Fibroblast of lung (primary cell): ENCODE measurements at places on chromosomes 2 and 18.

DNA sequence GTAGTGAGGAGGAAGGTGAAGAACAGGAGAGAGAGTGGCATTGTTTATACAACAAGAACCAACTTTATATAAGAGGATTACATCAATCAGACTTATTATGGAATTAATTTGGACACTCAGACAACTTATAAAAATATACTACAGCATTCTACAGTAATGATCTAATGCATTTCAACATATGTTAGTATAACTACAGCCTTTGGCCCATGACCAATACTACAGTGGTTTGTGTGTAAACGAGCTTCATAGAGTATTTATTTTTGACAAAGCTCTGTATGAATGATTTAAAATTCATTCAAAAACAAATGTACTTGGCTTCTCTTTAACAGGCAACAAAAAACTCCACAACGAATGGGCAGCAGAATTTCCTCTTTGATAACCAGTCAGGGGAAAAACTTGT is 72.8 kb downstream of the ZNF521 start:
- H3K4me1 ChIP-seq, result peaks cover 15% of the 10 kb centered on the region
- no peaks in the 10 kb centered on the region for H3K36me3 ChIP-seq
- H3K27me3 ChIP-seq, result no peaks in the 10 kb centered on the region
- H3K4me3 ChIP-seq, result no peak overlapping the region
- no peak overlapping the region for H3K27ac ChIP-seq

GRCh38 chr2:106085181-106085940 is 108.7 kb downstream of the UXS1 start:
- H3K27ac ChIP-seq, result no peak overlapping the region
- peak; percentile 61 for DNase-seq
- H3K4me1 ChIP-seq, result no peaks in the 10 kb centered on the region
- no peaks in the 10 kb centered on the region for H3K27me3 ChIP-seq
- H3K36me3 ChIP-seq, result no peaks in the 10 kb centered on the region
- H3K4me3 ChIP-seq, result no peak overlapping the region

DNA sequence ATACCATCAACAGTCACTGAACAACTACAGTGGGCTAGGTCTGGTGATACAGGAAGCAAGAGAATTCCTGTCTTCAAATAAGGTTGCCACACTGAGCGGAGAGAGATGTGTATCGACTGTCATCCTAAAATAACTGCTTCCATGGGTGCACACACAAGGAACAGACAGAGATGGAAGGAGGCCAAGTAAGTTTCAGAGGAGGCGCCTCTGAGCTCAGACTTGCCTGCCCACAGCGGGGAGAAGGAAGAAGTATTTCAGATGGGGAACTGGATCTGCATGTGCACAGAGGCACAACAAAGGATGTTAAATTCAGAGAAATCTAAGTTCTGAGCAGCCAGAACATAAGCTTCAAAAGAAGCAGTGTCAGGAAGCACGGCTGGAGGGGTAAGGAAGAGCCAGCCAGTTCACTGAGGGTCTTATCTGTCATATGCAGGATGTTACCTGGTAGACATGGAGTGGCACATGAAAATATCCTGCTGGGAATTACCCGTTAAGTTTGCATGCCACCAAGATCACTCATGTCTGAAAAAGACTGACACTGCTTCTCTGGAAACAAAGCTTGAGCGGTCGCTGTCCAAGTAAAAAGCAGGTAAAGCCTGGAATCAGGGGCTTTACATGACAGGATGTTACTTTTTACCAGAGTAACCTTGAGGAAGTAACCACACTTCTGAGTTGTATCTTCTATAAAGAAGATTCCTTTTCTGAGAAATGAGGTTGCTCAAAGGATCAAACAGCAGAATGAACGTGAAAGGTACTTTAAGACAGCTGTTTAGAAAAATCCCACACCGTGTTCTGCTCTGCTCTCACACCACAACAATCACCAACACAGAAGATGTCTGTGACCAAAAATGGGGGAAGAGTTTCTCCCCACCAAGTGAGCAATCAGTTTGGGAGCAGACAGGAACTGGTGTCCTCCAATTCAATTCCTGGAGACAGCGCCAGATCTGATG is 260.2 kb downstream of the NBAS start:
- no peak overlapping the region for H3K27ac ChIP-seq
- no peaks in the 10 kb centered on the region for H3K27me3 ChIP-seq
- no peaks in the 10 kb centered on the region for H3K36me3 ChIP-seq

DNA sequence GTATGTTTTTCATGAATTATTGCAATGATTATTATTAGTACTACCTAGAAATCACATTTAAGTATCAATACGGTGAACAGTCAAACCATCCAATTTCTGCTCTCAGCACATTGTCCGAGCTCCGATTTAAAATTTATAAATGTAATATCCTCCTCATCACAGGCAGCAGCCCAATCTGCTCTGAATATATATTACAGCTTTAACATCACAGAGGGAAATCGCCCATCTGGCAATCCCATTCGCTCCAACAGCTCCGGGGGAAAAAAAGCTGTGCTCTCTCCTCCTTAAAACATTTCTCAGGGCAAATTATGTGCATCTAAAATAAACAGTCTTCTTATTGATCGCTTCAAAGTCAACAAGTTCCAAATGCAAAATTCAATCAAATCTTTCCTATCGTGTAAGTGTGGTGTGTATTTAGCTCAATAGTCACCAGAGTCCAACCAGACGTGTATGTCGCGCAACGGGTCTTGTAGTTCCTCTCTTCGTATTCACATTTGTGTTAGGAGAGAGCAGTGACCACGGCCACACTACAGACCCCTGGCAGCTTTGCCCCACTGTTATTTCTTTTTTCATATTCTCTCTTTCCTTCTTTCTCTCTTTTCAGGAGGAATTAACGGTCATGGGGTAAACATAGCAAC is 2.4 kb downstream of the FIGN start:
- peak; percentile 52 for DNase-seq
- H3K4me1 ChIP-seq, result peaks cover 4% of the 10 kb centered on the region
- peak overlapping the region; percentile 83 for H3K4me3 ChIP-seq
- peak overlapping the region; percentile 75 for H3K27ac ChIP-seq

DNA sequence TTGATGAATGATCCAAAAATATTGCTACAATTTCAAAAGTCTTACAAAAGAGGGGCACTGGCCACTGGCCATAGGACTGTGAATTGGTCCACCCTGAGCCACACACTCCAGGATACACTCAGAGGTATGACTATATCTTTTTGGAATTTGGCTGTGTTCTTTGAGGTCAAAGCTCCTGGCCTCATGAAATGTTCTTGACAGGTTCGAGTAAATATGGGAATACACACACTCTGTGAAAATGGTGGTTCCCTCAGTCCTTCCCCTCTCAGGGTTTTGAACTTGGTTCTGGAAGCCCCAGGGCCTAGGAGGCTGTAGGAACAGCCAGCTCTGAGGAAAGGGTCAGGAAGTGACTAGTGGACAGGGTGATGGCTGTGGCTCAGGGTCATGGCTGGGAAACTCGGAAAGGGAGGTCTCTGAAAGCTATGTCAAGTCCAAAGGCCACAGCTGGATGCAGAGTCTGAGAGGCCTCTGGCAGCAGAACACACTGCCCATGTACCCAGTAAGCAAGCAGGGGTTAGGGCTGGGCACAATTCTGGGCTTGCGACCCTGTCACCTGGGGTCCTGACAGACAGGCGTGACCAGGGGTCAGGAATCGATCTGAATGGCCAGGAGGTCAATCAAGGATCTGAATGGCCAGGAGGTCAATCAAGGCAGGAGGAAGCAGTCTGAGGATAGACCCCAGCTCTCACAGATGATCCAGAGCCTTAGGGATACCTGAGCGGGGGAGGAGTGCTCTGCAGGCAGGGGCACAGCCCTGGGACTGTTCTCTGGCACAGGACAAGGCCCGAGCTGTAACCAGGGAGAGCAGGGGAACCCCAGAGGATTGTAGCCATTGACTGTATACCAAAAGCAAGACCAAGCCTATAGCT is 223.4 kb upstream of the SMAD2 start:
- peak; percentile 71 for DNase-seq
- H3K27me3 ChIP-seq, result no peaks in the 10 kb centered on the region
- peaks cover 2% of the 10 kb centered on the region for H3K4me1 ChIP-seq
- H3K36me3 ChIP-seq, result no peaks in the 10 kb centered on the region
- no peak overlapping the region for H3K27ac ChIP-seq
- no peak overlapping the region for H3K4me3 ChIP-seq

DNA sequence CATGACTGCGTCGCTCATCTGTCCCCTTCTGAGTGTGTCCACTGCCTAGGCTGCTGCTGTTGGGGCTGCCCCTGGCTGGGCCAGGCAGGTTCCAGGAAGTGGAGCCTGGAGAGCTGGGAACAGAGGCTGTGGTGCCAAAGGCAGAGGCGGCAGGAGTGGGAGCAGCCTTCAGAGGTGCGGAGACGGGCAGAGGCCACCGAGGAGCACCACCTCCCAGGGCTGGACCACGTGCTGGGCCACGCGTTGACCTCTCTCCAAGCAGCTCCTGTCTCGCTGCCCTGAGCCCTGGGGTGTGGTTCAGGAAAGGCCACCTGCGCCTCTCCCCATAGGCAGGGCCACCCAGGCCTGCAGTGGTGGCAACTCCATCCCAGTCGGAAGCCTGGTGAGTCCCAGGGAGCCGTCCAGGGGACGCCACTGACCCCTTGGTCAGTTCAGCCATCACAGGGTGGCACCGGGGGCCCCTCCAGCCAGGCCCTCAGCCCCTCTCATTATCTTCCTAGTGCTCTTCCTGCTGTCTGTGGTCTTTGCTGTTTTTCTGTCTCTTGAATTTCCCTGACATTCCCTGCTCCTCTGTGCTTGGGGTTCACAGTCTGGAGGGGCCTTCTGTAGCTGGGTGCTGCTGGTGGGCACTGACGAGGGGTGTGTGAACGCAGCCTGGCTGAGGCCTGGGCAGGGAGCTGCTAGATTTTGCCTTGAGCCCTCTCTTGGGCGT is 122.8 kb upstream of the HS6ST1 start:
- no peak overlapping the region for H3K27ac ChIP-seq
- H3K4me3 ChIP-seq, result no peak overlapping the region
- DNase-seq, result no peak
- H3K27me3 ChIP-seq, result no peaks in the 10 kb centered on the region
- H3K4me1 ChIP-seq, result peaks cover 3% of the 10 kb centered on the region

GRCh38 chr2:101900375-101900774 is 91.4 kb upstream of the IL1R2 start:
- no peaks in the 10 kb centered on the region for H3K27me3 ChIP-seq
- H3K4me1 ChIP-seq, result no peaks in the 10 kb centered on the region
- H3K27ac ChIP-seq, result no peak overlapping the region
- no peak overlapping the region for H3K4me3 ChIP-seq
- H3K36me3 ChIP-seq, result peaks cover 5% of the 10 kb centered on the region

DNA sequence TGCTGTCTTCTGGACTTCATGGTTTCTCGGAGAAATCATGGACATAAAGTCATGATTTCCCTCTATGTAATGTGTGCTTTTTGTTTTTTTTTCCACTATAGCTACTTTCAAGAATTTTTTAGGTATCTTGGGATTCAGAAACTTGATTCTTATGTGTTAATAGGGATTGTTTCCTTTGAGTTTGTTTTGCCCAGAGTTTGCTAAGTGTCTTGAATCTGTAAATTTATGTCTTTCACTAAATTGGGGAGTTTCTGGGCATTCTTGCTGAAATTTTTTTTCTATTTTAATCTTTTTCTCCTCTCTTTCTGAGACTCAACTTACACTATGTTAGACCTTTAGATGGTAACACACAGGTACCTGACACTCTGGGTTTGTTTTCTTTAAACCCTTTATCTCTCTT is 182.7 kb downstream of the LAMA1 start:
- no peaks in the 10 kb centered on the region for H3K36me3 ChIP-seq
- no peak overlapping the region for H3K27ac ChIP-seq
- no peak for DNase-seq
- H3K27me3 ChIP-seq, result no peaks in the 10 kb centered on the region
- no peaks in the 10 kb centered on the region for H3K4me1 ChIP-seq

DNA sequence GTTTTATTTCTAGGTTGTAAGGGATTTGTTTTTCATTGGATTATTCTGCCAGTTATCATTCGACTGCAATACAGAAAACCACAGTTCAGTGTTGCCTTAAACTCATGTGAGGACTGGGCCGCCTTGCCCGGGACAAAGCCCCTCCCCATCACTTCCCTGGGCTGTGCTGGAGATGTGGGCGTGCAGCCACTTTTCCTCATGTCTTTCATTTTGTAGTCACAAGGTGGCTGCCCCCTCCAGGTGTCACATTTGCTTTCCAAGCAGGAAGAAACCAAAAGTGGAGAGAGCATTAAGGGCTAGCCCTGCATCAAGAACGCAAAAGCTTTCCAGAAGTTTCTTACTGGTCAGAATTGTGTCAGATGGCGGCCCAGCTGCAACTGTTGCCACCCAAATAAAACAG is 492.5 kb upstream of the ID2 start:
- DNase-seq, result no peak
- H3K27ac ChIP-seq, result no peak overlapping the region
- H3K27me3 ChIP-seq, result no peaks in the 10 kb centered on the region
- no peaks in the 10 kb centered on the region for H3K36me3 ChIP-seq
- no peak overlapping the region for H3K4me3 ChIP-seq
- no peaks in the 10 kb centered on the region for H3K4me1 ChIP-seq
